Vagina (tissue), 2 donors: ENCODE measurements at places on chromosomes 7 and 10. TPM values are rescaled to one million over a fixed set of nuclear protein-coding genes. Genes with fewer than 3 reads are reported as not detected.

DNA sequence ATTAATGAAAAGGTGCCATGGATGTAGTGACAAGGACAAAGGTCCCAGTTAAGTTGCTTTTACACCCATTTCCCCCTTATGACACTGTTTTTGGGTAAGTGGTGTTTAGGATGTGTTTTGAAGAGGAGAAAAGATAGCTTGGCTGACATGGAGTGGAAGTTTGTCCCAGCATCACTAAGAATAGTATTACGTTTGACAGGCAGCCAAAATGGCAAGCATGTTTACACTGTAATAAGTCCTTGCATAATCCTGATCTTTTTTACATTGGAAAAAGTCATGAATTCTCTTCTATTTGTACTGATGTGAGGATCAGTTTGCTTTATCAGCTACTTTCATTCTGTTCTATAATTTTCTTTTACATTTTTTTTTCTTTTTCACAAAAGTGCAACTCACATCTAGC is 137.8 kb downstream of the CHRM2 start:
- no peak for DNase-seq

Gene DPP6
- total RNA-seq, result 7.9 TPM

DNA sequence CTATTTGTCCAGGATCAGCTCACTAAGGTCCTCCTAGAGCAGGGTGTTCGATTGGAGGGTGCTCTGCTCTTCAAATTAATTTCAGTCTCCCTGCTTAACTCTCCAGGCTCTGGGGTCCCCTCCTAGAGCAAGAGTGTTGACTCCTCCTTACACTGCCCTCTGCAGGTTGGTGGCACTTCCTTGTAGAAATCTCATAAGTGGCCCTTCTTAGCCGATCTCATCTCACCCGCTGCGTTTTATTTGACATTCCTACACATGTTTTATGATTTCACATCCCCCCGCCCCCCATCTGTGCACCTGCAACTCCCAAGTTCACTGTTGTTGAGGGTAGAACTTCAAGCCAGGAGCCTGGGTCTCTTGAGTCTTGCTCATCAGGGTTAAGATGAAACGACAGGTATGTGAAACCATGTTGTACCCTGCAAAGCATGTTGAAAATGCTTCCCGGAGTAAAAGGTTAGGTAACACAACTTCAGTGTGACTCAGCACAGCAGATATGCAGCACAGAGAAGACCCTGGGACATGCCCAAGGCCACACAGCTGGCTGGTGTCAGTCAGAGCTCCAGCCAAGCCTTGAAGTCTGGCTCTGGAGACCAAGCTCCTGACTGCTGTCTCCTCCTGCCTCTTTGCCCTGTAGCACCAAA is 171.2 kb downstream of the PRKAG2 start:
- DNase-seq, result no peak

DNA sequence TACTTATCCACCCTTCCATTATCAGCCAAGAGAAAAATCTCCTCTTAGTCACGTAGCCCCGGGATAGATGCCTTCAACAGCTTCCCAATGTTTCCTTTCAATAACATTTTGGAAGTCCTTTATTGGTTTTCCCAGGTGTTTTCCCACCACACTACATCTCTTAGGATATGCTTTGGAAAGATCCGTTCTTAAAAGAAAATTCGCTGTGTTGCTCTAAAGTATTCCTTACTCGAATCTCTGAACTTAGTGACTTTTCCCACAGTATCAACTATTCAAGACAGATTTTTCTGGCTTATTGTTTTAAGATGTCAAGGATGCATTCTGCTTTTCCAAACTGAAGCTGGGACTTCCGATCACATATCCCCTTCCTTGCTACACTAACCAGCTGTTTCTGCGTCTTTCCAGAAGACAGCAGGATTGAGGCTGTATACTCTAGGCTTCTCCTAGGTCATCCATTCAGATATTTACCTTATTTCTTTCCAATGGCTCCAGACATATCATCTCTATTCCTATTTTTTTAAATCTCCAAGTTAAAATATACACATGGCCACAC is 36.5 kb upstream of the SVIL start:
- no peak for DNase-seq

DNA sequence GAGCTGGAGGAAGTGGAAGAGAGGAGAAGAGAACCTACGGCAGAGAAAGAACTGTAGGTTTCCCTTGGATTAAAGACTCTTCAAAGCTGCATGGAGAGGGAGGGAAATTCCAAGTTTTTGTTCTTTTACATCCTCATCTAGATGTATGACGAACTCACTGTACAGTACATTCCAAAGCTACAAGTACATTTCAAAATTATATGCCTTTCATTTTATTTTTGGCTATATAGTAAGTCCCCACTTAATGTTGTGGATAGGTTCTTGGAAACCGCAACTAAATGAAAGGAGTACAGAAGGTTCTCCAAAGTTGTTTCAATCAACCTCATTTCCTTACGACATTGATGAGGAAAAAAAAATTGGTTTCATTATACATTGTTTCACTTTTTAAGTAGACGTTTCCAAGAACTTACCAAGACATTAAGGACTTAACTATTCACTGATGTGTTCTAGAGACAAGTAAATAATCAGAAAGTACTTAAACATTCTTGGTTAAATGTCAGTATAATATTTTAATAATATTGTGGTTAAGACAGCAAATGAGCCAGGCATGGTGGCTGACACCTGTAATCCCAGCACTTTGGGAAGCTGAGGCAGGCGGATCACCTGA is 16.1 kb upstream of the JMJD1C start:
- DNase-seq, result no peak

Gene KCNH2
- total RNA-seq, result 6.4 TPM

Gene JMJD1C
- total RNA-seq, result 105 TPM

Gene XRCC2
- 1.7 TPM for total RNA-seq

DNA sequence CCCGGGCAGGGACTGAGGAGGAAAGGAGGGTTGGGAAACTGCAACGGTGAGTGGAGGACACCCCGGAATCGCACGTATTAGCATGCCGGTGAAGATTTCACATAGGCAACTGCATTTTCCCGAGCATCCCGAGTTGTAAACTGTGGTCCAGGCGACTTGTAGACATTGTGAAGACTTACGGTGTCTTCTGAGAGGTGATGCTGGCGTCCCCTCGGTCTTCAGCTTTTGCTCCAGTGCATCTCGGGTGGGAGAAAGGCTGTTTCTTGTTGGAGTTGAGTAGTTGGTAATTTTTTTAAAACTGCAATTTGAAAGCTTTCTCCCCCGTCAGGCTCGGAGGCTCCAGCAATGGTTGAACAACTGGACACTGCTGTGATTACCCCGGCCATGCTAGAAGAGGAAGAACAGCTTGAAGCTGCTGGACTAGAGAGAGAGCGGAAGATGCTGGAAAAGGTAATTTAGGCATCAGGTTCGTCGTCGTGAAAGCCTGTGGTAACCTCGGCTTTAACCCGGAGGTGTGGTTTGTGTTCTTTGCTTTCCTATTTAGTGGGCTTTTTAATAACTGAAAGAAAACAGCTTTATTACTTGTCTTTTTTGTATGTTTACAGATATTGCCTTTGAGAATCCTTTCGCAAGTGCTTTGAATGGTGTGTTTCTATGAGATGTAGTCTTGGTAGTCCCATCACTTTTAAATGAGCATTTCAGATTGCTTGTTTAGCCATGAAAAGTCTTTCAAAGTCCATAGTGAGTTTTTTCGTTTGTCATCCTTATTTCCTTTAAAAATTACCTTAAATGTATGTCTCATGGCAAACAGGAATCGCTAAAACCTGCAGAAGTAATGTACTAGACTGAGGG is 687 bp downstream of the HELLS start:
- no peak for DNase-seq

DNA sequence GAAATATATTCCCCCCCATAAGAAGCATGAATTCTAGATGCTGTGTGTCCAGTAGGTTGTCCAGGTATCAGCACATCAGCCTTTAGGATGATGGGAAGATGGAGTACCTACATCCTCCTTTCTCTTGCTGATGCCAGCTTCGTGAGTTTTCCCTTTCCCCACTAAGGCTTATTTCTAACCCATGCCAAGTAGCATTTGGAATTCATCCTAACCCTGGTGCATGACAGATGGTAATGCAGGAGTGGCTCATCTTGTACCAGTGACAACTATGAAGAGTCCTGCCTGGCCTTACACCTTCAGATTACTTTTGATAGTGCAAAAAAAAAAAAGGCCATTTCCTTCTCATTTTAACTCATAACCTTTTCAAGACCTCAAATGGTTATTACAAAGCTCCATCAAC is 58.7 kb downstream of the ARHGAP21 start:
- DNase-seq, result no peak

Gene ELFN1
- 2.2 TPM for total RNA-seq
